HT-29 (cell line): ENCODE measurements at places on chromosomes 2 and 18. TPM values are rescaled to one million over a fixed set of nuclear protein-coding genes. Genes with fewer than 3 reads are reported as not detected.

DNA sequence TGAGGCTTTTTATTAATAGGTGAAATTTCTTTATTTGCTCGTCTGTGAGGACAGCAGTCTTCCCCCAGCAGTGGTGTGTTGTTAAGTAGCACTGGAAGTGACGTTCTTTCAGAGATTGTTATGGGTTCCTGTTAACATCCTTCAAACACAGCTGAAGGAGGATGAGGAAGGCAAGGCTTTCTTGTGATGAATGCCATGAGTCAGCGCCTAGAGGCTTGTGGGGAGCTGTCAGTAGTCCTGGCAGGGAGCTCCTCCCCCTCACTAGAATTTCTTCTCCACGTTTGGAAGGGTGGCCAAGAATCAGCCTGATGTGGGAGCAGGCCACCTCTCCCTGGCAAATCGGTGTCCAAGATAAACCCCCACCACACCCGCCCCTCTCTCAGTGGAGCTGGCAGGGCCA is 113.2 kb downstream of the ARHGEF4 start:
- DNase-seq, result no peak

- no peak for DNase-seq
Observed at GRCh38 chr18:8011361-8011760, 444.2 kb downstream of the PTPRM start.

GRCh38 chr2:190360965-190361364 is 17.6 kb downstream of the INPP1 start:
- DNase-seq, result no peak

GRCh38 chr2:101571951-101572350 is 97.0 kb upstream of the RFX8 start:
- DNase-seq, result no peak

GRCh38 chr2:209463226-209463625 is 39.4 kb downstream of the MAP2 start:
- DNase-seq, result no peak

DNA sequence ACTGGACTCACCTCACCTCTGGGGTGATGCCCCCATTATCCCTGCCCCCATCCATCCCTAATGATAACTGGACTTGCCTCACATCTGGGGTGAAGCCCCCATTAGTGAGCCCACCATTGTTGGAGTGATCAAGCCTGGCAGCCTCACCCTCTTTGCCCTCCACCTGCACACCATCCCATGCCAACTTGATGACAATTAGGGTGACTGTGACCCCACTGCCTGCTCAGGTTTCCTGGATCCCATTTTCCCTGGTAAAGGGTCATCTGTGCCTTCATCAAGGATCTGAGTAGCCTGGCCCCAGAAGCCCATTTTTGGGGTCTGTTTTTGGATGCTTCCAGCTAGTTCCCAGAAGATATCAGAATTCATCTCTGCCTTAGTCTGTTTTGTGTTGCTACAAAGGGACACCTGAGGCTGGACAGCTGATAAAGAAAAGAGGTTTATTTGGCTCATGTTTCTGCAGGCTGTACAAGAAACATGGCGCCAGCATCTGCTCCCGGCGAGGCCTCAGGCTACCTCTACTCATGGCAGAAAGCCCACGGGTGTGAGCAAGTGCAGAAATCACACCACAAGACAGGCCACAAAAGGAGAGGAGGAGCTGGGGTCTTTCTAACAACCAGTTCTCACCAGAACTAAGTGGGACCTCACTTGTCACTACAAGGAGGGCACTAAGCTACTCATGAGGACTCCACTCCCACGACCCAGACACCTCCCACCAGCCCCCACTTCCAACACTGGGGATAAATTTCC is 196.4 kb upstream of the TWIST2 start:
- no peak for DNase-seq

DNA sequence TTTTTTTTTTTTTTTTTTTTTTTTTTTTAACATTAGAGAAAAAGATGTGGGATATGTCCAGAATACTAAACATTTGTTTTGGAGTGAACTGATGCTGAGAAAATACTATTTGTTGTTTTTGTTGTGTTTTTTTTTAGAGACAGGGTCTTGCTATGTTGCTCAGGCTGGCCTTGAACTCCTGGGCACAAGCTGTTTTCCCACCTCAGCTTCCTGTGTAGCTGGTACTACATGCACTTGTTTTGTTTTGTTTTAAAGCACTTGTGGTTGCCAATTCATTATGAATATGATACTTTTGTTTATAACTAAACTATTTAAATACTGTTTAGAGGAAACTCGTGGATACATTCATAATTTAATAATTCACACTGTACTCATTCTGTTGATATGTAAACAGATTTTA is 33.4 kb upstream of the DYSF start:
- DNase-seq, result no peak

- no peak for DNase-seq
Observed at GRCh38 chr2:217774232-217774631, 228.6 kb downstream of the TNS1 start.

DNA sequence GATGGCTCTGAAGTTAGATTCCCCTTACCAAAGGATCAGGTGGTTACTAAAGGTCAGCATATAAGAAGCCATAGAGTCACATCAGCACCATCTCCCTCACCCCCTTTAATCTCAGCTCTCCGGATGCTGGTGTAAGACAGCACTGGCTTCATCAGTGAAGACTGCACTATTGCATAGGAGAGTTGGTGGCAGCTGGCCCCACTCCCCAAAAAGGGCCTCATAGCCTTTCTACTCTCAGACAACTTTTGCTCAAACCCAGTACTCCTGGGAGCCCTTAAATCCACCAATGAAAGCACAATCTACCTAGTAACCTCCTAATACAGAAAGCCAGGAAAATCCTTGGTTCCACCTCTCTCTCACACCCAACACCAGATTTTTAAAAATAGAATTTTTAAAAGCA is 6.9 kb upstream of the DIPK1C start:
- no peak for DNase-seq

- DNase-seq, result no peak
Observed at GRCh38 chr2:215397632-215398341, 38.1 kb downstream of the FN1 start.

DNA sequence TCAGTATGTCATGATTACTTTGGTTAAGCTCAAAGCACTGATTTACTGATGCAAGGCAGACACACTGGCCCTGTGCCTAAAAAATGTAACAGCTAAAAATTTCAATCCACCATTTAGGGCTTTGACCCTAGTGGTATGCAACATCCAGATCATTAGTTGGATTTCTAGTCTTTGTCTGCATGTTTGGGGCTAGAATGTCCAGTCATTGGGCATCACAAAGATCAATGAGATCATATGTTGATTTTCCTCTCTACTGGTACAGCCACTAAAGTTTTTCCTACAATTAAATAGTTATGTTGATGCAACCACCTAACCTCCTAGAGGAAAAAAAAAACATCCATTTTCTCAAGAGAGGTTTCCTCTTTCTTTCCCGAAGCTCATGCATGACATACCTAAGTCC is 53.4 kb upstream of the REV1 start:
- no peak for DNase-seq

- DNase-seq, result no peak
Observed at GRCh38 chr2:197179744-197180498, 130.7 kb downstream of the ANKRD44 start.

GRCh38 chr2:236180831-236181453 is 12.8 kb upstream of the GBX2 start:
- peak; percentile 81 for DNase-seq

DNA sequence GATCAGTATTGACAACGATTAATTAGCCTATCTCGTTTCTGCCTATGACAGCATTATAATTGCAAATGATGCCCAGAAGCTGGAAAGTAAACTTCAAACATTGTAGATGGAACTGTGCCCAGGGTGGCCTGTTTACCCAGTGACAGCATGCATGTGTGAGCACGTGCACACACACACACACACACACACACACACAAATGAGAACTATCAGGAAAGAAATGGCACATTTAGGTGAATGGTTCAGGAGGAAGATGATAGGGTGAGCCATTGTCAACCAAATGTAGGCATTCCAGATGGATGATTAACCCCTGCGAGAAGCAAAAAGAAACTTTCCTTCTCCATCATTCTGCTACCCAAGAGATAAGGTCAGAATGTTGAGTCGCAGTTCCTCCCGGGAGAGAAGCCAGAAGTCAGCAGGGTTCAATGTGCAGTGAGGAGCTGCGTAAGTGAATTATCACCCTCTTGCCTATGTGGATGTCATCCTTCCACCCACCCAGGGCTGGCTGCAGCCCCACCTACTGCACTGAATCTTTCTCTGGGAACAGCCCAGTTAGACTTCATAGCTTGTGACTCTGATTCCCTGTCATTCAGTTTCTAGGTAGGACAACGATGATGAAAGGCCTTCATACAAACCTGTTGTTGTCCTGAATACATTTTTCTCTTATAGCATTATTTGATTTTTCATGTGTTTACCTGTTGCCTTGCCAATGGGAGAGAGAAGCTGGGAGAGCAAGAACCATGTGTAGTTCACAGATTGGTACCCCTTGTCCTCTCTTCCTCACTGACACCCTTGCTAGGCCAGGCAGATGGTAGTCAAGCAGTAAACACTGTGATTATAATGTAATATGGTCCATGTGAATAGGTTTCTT is 3.5 kb upstream of the APOB start:
- no peak for DNase-seq

DNA sequence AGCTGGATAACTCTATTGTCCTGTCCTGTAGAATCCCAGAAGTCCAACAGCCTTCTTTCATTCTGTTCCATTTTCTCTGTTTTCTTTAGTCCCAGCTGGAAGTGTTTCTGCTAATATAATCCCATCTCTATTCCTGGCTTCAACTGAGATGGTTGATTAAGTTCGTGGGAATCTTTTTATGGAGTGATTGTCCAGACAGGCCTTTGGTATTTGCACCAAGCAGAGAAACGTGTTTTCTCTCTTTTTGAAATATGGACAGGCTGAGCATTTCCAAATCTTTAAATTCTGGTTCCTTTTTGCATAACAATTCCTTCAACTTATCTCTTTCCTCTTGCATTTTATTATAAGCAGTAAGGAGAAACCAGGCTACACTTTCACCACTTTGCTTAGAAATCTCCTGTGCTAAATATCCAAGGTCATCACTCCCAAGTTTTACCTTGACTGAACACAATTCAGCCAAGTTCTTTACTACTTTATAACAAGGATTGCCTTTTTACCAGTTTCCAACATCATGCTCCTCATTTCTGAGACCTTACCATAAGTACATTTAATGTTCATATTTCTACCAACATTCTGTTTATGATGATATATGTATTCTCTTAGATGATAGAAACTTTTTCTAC is 108.8 kb downstream of the ZFP36L2 start:
- no peak for DNase-seq

Gene BCL2
- 0.05 and 0.36 TPM in 2 replicates for total RNA-seq

Gene KYNU
- 1.1 and 1.2 TPM in 2 replicates for total RNA-seq

Gene LYPD6
- total RNA-seq, result 0.68 and 1.2 TPM in 2 replicates

Gene IGFBP5
- not detected in 2 replicates for total RNA-seq

Gene MAPK4
- not detected in 2 replicates for total RNA-seq

Gene ZAP70
- 1.8 TPM in 1 of 2 replicates, not detected in the other for total RNA-seq

Gene ANKRD30B
- 0.03 and 0.33 TPM in 2 replicates for total RNA-seq

Gene ADAM23
- not detected in 2 replicates for total RNA-seq

Gene ACADL
- total RNA-seq, result not detected in 2 replicates

Gene DTNA
- total RNA-seq, result 0.18 TPM in 1 of 2 replicates, not detected in the other

Gene ONECUT2
- total RNA-seq, result 6.6 and 8.6 TPM in 2 replicates

Gene CRYGD
- total RNA-seq, result not detected in 2 replicates

Gene EFR3B
- total RNA-seq, result 0.05 and 0.21 TPM in 2 replicates

Gene MOB1A
- 31.4 and 38.9 TPM in 2 replicates for total RNA-seq
